ENCODE measurements at places on chromosomes 6 and 20.

DNA sequence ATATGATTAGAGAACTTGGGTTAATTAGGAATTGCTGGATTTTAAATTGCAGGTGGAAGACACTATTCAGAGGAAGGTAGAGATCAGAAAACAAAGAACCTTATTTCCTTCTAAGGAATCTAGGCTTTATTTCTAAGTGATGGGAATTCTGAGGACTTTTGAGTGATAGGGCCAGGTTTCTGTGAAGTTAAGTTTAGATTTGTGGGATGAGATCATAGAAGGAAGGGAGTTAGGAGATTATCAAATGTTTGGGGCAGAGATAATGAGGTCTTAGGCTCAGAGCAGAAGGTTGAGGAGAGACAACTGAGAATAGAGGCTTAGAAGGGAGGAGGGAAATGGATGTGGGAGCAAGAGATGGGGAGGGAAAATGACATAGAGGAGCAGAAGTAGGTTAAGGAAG lies 109.7 kb upstream of the MMS22L start:
- no peak for DNase-seq

GRCh38 chr6:145651988-145652387 lies 83.3 kb downstream of the EPM2A start:
- no peak for DNase-seq

DNA sequence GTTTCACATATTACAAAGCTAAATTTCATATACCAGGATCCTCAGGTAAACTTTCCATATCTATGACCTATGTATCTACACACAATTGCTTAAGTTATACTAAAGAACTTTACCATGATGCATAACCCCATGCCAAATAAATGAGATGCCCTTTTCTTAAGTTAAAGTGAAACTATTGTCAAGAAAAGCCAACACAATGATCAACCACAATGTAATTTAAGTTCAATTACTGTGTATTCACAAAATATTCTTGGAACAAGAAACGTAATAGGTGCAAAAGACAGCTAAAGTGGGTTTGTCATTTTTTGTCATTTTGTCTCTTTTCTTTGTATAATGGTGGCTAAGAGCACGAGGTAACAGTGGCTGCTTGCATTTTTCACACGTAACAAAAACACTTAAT lies 158.0 kb upstream of the SHLD1 start:
- DNase-seq, result no peak

DNA sequence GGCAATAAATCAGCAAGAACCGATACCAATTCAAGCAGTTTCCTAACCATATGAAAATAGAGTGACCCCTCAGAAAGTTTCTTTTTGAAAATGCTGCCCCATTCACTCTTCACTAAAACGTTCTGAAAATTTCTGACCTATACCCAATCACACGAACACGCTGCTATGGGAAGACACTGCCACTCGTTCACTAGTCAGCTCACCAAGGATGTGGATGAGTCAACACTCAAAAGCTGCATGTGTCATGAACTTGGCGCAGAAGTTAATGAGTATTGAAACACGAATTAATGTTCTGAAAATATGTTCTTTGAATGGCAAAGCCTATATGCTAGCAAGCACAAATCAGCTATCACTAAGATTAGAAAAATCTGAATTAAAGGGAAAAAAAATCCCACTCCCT lies 84.2 kb downstream of the PREP start:
- DNase-seq, result no peak

GRCh38 chr6:119040229-119040628 lies 38.2 kb downstream of the FAM184A start:
- DNase-seq, result no peak

DNA sequence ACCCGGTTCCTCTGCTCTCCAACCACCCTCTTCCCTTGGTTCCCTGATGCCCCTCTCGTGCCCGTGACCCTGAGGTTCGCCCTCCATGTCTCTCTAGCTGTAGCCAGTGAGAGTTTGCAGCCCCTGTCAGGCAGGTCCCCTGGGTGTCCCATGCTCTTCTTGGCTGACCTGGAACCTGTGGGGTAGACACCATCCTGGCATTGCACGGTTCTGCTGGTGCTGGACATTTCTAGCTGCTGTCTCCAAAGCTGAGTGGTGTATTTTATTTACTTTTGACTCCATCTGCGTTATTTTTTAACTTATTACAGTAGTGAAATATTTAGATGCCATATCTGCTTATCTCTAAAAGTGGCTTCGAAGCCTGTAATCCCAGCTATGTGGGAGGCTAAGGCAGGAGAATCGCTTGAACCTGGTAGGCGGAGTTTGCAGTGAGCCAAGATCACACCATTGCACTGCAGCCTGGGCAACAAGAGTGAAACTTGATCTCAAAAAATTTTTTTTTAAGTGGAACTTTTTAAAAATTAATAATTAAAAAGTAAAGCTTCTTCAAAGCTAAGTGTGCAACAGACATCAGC lies 12.5 kb downstream of the ENTPD6 start:
- no peak for DNase-seq
